ENCODE measurements at places on chromosomes 2 and 18.
A peak's percentile ranks its signal among the peaks of the same experiment; 100 is the strongest.

DNA sequence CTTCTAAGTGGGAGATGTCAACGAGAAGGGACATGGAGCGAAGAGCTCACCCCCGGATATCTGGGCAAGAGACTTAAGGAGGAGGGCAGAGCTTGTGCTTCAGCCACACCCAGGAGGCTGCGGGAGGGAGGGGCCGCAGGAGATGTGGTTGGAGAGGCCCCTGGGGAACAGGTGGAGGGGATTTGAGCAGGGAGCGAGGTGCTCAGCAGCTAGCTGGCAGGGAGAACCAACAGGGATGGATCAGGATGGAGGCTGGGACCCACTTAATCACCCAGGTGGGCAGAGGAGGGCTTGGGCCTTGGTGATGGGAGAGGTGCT lies 78.3 kb downstream of the MBP start:
- no peak for DNase-seq

- DNase-seq = no peak
Observed at GRCh38 chr2:29657674-29658073, 263.7 kb downstream of the ALK start.

DNA sequence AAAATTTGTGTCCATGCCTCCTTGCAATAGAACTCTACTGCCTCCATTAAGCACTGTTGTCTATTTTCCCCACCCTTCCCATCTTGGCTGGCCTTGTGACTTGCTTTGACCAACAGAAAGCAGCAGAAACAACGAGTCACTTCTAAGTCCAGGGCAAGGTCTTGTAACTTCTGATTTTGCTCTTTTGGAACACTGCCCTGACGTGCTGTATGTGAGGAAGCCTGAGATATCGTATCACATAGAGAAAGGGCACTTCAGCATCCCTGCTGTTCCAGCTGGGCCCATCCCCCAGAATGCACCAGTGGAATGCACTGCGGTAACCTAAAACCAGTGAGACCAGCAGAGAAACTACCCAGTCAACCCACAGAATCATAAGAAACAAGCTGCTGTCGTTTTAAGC lies 28.1 kb downstream of the NCKAP1 start:
- DNase-seq = peak; percentile 53

GRCh38 chr2:238941262-238941792 lies 93.4 kb downstream of the TWIST2 start:
- no peak for DNase-seq

DNA sequence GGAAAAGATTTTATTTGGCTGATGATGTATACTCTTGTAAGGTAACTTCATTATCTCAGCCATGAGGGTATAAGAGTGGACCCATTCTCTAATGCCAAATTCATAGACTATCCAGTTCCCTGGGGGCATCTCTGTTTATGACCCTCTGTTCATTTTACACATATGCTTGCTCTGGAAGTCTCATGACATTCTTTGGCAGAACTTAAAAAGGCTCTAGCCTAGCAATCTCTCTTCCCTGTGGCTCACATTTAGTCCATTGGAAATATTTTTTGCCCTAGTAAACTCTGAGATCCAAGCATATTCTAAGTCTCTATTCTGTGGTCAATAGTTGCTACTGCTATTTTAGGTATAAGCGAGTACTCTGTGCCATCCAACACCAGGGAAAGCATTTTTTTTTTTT lies 1201.8 kb upstream of the ZEB2 start:
- DNase-seq = no peak

Measured in NCI-H2171 (cell line).